Upper lobe of right lung (tissue), 1 donor: ENCODE measurements at places on chromosomes 1 and 21. TPM values are rescaled to one million over a fixed set of nuclear protein-coding genes. Genes with fewer than 3 reads are reported as not detected.

GRCh38 chr1:18945401-18945849 is 11.1 kb downstream of the IFFO2 start:
- DNase-seq = no peak

GRCh38 chr1:930633-931138 is 7.0 kb downstream of the SAMD11 start:
- no peak for DNase-seq

GRCh38 chr1:34822202-34822601 is 29.4 kb downstream of the GJA4 start:
- DNase-seq = no peak

- peak; percentile 69 for DNase-seq
Observed at GRCh38 chr1:56831871-56832693, 12.9 kb upstream of the FYB2 start.

DNA sequence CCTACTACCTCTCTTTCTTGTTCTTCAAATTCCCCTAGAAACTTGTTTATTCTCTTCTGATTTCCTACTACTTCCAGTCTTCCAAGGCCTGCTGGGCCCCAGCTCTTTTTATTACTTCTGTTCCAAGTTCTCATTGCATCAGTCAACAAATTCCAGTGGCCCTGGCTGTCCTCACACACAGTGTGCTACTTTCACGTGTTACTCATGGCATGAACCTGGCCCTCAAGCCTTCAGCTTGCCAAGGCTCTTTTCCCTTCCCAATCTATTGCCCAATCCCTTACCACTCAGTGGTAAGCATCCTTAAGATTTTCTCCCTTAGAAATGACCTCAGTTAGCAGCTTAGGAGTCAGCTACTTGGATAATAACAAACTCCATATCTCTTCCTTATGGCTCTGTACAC is 613.5 kb downstream of the LMO4 start:
- DNase-seq = no peak

The SEC16B gene
- 2.2 TPM for total RNA-seq

- no peak for DNase-seq
Observed at GRCh38 chr1:228794810-228795209, 59.5 kb downstream of the RHOU start.

GRCh38 chr1:224762046-224762445 is 145.9 kb downstream of the CNIH3 start:
- DNase-seq = no peak

The ZNF593OS gene
- total RNA-seq = not detected

- no peak for DNase-seq
Observed at GRCh38 chr1:40782371-40782956, 1.1 kb upstream of the KCNQ4 start.

GRCh38 chr1:246454655-246455054 is 52.4 kb downstream of the SMYD3 start:
- DNase-seq = no peak

DNA sequence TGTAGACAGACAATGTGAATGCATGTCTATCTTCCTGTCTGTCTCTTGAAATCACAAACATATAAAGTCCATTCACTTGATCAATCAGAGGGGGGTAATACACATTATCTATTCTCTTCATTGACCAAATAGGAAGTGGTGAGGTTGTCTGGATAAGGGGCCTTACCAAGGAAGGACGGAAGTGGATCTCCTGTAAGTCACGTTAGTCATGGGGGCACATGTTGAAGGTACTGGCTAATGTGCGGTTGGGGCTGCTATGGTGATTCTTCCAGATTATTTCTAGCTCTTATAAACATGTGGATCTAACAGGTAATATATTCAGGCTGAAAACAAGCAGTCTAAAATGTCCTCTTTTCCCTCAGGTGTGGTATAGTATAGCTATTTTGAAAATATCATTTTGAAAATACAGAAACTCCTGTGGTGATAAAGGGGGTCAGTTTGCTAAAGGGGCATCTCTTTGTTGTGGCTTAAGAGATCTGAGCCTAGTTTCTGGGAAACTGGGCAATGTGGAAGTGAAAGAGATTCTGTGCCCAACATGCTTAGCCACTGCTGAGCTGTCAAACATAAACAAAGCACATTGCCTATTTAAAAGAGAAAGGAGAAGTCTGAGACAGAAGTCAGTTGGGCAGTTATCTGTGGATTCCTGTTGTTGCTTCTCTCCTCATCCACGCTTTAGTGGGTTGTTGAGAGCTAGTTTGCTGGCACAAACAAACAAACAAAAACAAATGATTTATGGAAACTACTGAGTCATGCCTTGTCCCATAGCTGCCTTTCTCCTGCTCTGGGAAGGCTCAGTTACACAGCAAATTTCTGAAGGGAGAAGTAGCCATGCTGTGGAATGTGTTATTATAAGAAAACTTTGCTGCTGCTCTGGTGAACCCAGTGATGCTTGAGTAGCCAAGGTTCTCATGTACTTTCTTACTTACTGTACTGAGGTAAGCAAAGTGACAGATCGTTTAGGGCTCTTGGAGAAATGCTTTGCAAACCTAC is 166.9 kb downstream of the HLX start:
- no peak for DNase-seq

- no peak for DNase-seq
Observed at GRCh38 chr1:7636795-7637526, 134.1 kb upstream of the VAMP3 start.

GRCh38 chr1:209890641-209891330 is 47.2 kb upstream of the SYT14 start:
- no peak for DNase-seq

GRCh38 chr1:230286166-230286889 is 139.8 kb downstream of the PGBD5 start:
- DNase-seq = no peak

The PDZK1 gene
- total RNA-seq = 0.67 TPM

The TMEM39B gene
- 18.1 TPM for total RNA-seq

The COL16A1 gene
- 28.9 TPM for total RNA-seq

The INKA2 gene
- total RNA-seq = 13.3 TPM

GRCh38 chr1:35717911-35718476 is 690 bp downstream of the C1orf216 start:
- DNase-seq = no peak

DNA sequence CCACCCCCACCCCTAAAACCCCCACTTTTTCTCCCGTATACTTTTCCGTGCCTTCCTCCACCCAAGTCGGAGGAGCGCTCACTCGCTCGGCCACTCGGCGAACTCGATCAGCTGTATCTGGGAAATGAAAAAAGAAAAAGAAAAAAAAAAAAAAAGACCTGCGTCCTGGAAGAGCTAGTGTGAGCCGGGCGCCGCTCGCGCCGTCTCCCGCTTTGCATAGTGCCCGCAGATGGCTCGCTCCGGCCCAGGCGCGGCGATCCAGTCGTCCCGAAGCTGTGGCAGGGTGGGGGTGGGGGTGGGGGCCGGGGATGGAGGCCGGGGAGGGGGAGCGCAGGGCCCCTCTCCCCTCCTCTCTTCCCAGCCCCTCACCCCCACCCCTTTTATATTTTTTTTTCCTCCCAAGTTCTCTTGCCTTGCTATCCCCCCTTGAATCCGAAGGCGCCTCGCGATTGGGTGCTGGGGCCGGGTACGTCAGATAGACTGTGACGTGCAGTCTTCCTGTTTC is 299 bp upstream of the PROX1 start:
- DNase-seq = peak; percentile 77

GRCh38 chr1:176055398-176055797 is 151.7 kb downstream of the COP1 start:
- no peak for DNase-seq

The GSTM1 gene
- not detected for total RNA-seq

DNA sequence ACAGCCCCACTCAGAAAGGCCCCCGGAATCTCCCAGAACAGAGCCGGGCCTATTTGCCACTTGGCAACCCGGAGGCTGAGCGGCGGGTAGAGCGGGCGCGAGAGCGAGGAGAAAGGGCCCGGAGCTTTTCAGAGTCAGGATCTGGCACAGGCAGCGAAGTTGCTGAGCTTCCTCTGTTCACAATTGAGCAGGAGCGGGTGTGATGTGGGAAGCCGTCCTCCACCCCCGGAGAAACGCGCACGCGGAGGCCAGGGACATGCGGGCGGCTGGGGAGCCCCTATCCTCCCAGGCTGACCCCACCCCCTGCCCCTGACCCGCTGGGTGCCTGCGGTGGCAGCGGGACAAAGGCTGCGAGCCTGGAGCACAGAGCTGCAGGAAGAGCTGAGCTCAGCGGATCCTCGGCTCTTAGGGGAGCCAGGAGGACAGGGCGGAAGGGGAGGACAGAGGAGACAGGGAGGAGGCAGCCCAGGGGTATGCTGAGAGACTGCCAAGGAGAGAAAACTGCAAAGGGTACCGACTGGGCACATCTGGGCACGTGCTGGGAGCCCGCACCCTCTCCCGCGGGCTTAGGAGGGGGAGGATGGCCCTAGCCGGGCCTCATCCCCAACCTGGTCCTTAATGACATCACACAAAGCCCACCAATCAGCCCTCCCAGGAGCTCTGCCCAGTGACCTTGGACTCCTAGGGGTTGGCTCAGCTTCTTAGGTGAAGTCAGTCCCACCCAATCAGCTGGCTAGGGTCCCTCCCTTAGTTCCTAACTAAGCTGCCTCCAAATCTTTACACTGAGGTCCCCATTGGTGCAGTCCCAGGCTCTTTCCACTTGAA is 9.3 kb downstream of the KIF21B start:
- no peak for DNase-seq

DNA sequence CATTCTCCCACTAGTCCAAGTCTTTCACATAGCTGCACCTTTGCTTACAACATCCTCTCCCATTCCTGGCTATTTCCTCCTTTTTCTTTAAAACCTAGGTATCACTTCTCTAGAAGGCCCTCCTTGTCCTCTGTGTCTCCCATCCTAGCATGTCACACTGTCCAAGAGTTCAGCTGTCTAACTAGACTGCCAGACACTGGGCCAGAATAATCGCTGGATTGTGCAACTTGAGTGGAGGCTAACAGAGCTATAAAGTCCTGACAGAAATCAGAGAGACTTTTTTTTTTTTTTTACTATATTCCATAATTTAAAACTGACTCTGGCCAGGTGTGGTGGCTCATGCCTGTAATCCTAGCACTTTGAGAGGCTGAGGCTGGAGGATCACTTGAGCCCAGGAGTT is 4.2 kb upstream of the ANGPTL7 start:
- DNase-seq = no peak

The LRRC39 gene
- 0.58 TPM for total RNA-seq

The CFAP45 gene
- total RNA-seq = 1.9 TPM

The TMEM201 gene
- 8.5 TPM for total RNA-seq

DNA sequence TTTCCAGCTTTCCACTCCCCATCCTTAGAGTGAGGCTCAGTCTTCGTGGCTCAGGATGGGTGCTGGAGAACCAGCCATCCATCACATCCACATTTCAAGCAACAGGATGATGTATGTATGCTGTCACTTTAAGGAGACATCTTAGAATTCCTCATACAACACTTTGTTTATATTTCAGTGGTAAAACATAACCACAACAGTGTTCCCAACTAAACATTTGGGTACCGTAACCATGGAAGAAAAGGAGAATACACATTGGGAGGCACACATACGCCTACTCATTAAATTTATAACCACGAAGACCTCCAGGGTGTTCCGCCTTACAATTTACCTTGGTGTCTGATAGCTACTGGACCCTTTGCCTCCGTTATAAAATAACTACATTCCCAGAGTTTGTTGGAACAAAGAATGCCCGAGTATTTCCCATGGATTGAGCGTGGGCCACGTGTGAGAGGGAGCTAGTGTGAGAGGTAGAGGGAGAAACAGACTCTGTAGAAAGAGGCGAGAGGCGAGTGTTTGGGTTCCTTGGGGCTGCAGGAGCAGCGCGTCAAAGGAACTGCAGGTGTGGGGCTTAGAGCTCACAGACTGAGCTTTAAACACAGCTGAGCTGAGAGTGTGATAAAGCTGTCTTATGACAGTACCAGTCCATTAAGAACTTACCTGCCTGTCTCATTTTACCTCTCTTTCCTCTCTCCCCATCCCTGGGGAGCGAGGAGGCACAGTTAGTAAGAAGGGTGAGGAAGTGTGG is 111.5 kb upstream of the USP24 start:
- DNase-seq = no peak

The RHBG gene
- total RNA-seq = not detected

The REG4 gene
- not detected for total RNA-seq

The C1orf115 gene
- 35.3 TPM for total RNA-seq

DNA sequence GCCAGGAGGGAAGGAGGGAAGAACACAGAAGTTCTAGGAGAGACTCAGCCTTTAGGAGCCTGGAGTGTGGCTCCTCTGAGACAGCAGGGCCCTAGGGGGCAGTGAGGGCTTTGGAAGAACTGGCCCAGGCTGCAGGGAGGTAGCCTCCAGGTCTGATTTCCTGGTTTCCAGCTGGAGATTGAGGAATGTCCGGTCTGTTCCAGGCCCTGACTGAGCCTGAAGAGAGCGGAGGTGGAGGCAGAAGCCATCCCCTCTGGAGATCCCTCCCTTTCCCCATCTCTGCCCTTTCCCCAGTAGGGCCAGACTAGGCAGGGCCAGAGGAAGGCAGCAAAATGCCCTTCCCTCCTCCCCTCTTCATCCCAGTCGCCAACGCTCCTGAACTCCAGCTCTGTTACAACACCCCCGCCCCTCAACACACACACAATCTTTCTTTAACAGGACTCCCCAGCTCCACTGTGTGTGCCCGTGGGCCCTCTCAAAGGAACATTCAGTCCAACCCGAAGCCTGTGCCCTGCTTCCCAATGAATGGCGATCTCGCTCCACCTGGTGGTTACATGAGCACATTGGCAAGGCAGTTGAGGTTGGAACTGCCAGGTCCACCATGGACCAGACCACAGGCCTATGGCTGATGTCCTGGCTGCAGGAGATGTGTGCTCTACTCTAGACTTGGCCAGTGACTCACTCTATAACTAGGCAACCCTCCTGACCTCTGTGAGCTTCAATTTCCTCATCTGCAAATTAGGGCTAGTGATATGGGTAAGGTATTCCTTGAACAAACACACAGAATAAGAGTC is 32.0 kb downstream of the MAP7D1 start:
- DNase-seq = peak; percentile 87

GRCh38 chr1:26733392-26733791 is 37.6 kb downstream of the ARID1A start:
- DNase-seq = no peak
